ENCODE measurements at places on chromosomes 12 and 14. TPM values are rescaled to one million over a fixed set of nuclear protein-coding genes. Genes with fewer than 3 reads are reported as not detected.

Gene EPYC
- not detected for total RNA-seq

Gene SCNN1A
- total RNA-seq = 0.43 TPM

Gene SERPINA1
- total RNA-seq = not detected

Gene ATF1
- total RNA-seq = 27.7 TPM

Gene OR6C65
- not detected for total RNA-seq

Gene CDH24
- total RNA-seq = 0.69 TPM

Gene CRY1
- total RNA-seq = 14.3 TPM

Gene TMEM30B
- 0.43 TPM for total RNA-seq

Gene RNASE2
- not detected for total RNA-seq

Gene LPAR5
- under 0.01 TPM for total RNA-seq

Gene NR1H4
- total RNA-seq = not detected

Gene SETD1B
- 1.3 TPM for total RNA-seq

Gene LHX5
- total RNA-seq = not detected

Gene KRT6C
- not detected for total RNA-seq

Gene MMP17
- total RNA-seq = 10.5 TPM

Gene OR8S1
- not detected for total RNA-seq

Gene B4GALNT1
- under 0.01 TPM for total RNA-seq

Gene NPC2
- 185 TPM for total RNA-seq

Gene TAS2R19
- 2.9 TPM for total RNA-seq

Gene KLRC1
- not detected for total RNA-seq

Gene ULK1
- 7.4 TPM for total RNA-seq

Gene AQP6
- total RNA-seq = not detected

Gene VPS37B
- 11.6 TPM for total RNA-seq

Gene RTL1
- not detected for total RNA-seq

Gene SLC7A7
- total RNA-seq = 5.3 TPM

Gene ADAM21
- total RNA-seq = under 0.01 TPM

Gene HOXC5
- not detected for total RNA-seq

Gene LAG3
- 0.22 TPM for total RNA-seq

Gene CLEC4C
- not detected for total RNA-seq

Gene SLC25A47
- total RNA-seq = not detected

Gene HSPA2
- 7.2 TPM for total RNA-seq

Gene BDKRB1
- not detected for total RNA-seq

Gene HOXC9
- not detected for total RNA-seq

Gene MYO1A
- total RNA-seq = not detected

Gene LMNTD1
- total RNA-seq = not detected

Gene GUCY2C
- not detected for total RNA-seq

Gene B4GALNT3
- not detected for total RNA-seq

Gene NT5DC3
- total RNA-seq = 6.9 TPM

Gene MGP
- 193 TPM for total RNA-seq

Gene WNT1
- not detected for total RNA-seq

Gene PTPN21
- 5.3 TPM for total RNA-seq

Gene NEUROD4
- total RNA-seq = not detected

Gene ACRBP
- 0.33 TPM for total RNA-seq

Gene SSTR1
- 0.11 TPM for total RNA-seq
